ENCODE measurements at places on chromosomes 7 and 10.

DNA sequence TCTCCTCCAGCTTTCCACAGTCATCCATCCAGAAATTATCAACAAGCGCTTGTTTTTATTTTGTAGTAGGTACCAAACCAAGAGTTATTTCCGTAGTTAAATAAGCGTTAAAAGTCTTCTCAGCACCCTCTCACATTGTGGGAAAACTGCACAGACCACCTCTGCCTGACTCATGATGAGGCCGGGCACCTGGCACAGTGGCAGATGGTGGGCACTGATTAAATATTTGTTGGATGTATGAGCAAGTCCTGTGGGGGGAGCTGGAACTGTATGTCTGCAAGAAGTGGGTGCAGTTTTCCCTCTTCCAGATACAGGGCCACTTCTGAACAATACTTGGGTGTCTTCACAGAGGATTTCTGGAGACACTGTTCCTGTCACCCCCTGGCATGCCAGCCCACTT, 5.3 kb upstream of the REPIN1 start:
- DNase-seq: no peak

DNA sequence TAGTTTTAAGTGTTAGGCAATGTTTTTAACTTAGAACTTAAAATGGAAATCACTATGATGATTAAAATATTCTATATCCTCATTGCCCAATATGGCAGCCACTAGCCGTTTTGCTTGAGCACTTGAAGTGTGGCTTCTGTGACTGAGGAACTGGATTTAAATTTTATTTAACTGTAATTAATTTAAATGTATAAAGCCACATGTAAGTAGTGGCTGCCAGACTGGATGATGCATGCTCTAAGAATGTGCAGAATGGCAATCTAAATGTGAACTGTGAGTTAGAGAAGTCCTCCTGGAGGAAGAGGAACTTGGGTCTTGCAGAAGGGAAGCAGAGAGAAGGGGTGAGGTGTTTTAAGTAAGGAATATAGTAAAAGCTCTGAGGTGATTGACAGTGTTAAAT, 451.4 kb downstream of the SUGCT start:
- no peak for DNase-seq

DNA sequence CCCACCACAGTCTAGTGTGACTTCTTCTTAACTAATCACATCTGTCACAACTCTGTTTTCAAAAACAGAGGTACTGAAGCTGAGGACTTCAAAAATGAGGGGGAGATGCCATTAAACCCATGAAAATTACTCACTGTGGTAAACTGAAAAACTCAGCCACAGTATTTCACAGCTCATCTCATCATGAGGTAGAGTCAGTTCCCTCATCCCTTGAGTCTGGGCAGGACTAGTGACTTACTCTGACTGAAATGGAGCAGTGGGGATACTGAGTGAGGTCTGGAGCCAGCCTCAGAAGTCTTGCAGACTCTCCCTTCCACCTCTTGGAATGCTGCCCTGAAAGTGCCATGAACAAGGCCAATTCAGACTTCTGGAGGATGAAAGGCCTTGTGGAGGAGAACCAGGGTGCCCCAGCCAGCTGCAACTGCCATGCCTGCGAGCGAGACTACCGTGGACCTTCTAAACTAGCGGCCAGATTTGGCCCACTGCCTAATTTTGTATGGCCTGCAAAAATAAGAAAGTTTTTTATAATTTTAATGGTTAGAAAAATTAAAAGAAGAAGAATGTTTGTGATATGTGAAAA, 24.7 kb upstream of the ANKRD1 start:
- no peak for DNase-seq

- no peak for DNase-seq
Observed at GRCh38 chr7:128165927-128166420, 75.1 kb upstream of the LEP start.

GRCh38 chr10:99784016-99784726, 1.7 kb downstream of the ABCC2 start:
- no peak for DNase-seq

DNA sequence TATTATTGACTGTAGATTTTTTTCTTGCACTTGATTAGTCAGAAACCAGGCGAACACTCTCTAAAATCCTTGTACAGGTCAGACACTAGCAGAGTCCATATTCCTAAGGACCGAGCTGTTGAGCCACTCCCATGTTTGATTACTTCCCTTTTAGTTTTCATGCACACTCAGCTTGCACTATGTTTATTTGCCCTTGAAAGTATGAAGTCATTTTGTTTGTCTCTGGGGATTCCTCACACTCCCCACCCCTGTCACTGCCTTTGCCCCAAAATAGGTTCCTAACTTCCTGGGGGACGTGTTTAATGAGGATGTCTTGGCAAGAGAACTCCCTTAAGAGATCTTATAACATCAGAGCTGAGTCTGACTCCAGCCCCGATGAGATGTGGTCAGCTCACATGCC, 182.1 kb downstream of the EVX1 start:
- no peak for DNase-seq

GRCh38 chr7:27124096-27124901, 6.3 kb downstream of the HOXA4 start:
- no peak for DNase-seq

- DNase-seq: no peak
Observed at GRCh38 chr7:88437132-88437531, 130.4 kb upstream of the STEAP4 start.

GRCh38 chr10:76939933-76940468, 697.6 kb downstream of the KCNMA1 start:
- no peak for DNase-seq

GRCh38 chr10:80598951-80599350, 61.2 kb downstream of the SH2D4B start:
- DNase-seq: no peak

- no peak for DNase-seq
Observed at GRCh38 chr7:653829-654764, 72.4 kb upstream of the DNAAF5 start.

- DNase-seq: no peak
Observed at GRCh38 chr7:134500982-134501381, 26.4 kb upstream of the AKR1B10 start.

- DNase-seq: no peak
Observed at GRCh38 chr10:10346390-10347150, 671.1 kb upstream of the CELF2 start.

DNA sequence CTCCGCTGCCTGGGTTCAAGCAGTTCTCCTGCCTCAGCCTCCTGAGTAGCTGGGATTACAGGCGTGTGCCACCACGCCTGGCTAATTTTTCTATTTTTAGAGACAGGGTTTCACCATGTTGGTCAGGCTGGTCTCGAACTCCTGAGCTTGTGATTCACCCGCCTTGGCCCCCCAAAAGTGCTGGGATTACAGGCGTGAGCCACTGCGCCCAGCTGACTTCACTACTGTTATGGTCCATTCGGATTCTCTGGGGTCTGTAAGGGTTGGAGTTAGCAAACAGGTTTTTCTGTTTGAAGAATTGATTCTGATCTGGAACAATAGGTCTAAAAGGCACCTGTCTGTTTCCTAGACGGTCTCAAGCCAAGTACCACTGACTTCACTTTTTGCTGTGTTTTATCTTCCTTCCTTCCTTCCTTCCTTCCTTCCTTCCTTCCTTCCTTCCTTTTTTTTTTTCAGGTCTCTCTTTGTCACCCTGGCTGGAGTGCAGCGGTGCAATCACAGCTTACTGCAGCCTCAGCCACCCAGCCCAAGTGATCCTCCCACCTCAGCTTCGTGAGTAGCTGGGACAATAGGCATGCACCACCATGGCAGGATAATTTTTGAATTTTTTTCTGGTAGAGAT, 192.2 kb downstream of the CAMK1D start:
- DNase-seq: no peak

DNA sequence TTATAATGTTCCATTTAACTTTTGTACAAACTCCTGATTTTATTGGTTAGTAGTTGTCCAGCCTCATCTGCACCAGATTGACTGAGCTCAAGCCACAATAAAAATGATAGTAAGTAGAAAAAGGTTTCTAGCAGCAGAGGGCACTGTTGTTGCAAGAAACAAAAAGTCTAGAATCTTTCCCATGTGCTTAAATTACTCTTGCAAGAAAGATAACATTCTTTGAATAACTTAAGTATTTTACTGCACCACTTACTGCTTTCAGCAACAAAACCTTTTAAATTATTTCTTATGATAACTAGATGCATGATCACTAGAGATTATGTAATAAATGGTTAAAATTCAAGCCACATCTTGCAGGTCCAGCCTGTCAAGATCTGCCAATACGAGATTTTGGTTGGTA, 27.0 kb downstream of the LMOD2 start:
- DNase-seq: no peak

- DNase-seq: no peak
Observed at GRCh38 chr7:131692131-131692960, 135.9 kb upstream of the PODXL start.

- DNase-seq: no peak
Observed at GRCh38 chr7:129774359-129774758, 162.8 kb downstream of the NRF1 start.

DNA sequence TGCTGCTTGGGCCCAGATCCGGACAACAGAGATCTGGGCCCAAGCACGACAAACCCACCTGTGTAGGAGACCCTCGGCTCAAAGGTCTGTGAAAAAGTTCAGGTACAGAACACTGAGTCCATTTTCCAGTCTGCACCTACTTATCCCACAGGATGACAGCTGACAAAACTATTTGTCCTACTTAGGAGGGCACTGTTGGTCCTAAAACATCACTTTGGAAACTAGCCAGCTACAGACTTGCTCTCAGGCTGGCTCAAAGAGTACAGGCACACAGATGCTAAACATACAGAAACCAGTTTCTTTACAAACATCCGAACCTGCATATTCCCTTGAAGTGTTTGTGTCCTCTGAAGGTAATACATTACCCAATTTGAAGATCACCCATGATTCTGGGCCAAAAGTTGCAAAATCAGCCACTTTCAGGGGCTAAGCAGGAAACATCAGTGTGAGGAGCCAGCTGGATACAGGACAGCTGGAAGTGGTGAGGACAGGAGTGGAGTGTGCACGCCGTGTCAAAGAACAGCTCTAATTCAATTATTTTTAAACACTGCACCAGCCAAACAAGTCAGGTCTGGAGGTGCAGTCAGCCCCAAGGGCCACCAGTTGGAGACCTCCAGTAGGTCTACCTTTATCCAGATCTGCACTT, 88.5 kb downstream of the NOC3L start:
- no peak for DNase-seq

- no peak for DNase-seq
Observed at GRCh38 chr7:35695473-35695850, 527 bp upstream of the HERPUD2 start.

DNA sequence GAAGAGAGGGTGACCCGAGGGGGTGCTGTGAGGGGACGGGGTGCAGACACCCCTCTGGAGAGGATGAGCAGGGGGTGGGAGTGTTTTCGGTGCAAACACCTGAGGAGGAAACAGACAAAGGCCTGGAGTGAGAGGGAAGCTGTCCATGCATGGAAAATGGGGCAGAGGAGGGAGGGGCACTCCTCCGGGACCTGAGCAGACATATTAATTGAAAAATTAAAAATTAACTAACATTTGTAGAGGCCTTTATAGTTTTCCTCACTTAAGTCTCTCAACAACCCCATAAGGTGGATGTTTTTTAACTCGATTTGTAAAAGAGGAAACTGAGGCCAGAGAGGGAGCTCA, 1.2 kb downstream of the VPS37D start:
- DNase-seq: no peak

- DNase-seq: no peak
Observed at GRCh38 chr7:66303454-66304155, 98.5 kb downstream of the TPST1 start.

DNA sequence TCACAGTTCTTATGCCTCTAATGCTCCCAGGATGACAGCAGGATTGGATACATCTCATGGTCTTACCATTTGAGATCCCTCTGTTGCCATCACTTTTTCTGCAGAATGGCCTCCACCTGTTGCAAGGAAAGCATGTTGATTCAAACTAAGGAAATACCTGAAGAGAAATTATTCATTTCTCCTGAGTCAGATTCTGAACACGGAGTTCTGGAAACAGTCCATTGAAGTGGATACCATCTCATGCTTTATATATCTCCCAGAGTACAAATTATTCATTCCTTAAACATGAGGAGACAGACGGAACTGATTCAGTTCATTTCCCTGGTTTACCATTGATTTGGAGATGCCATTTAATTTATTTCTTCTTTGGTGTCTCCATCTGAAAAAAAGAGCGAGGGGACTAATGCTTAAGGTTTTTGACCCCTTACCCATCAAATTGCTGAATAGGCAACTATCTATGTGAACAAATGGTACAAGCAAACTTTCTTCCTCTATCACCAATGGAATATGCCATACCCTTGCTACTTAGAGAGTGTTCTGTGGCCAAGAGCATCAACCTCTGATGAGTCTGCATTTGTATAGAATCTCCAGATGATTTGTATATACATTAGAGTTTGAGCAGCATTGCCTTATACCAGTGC, 305.0 kb upstream of the LRGUK start:
- no peak for DNase-seq

GRCh38 chr7:147483634-147484292, 1106.8 kb upstream of the C7orf33 start:
- no peak for DNase-seq

GRCh38 chr10:69916118-69916517, 114.4 kb downstream of the COL13A1 start:
- no peak for DNase-seq

DNA sequence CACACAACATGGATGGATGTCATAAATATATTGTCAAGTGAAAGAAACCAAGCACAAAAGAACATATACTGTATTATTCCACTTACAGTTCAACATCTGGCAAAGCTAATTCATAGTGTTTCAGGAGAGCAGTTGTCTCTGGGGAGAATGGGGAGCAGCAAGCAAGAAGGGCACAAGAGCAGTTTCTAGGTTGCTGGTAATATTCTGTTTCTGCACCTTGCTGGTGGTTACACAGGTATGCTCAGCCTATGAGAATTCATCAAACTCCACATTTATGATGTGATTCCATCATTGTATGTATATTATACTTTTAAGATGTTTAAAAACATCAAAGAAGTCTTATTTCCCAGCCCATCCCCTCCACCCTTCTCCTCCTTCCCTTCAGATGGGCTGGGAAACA, 18.1 kb upstream of the PALS2 start:
- no peak for DNase-seq

DNA sequence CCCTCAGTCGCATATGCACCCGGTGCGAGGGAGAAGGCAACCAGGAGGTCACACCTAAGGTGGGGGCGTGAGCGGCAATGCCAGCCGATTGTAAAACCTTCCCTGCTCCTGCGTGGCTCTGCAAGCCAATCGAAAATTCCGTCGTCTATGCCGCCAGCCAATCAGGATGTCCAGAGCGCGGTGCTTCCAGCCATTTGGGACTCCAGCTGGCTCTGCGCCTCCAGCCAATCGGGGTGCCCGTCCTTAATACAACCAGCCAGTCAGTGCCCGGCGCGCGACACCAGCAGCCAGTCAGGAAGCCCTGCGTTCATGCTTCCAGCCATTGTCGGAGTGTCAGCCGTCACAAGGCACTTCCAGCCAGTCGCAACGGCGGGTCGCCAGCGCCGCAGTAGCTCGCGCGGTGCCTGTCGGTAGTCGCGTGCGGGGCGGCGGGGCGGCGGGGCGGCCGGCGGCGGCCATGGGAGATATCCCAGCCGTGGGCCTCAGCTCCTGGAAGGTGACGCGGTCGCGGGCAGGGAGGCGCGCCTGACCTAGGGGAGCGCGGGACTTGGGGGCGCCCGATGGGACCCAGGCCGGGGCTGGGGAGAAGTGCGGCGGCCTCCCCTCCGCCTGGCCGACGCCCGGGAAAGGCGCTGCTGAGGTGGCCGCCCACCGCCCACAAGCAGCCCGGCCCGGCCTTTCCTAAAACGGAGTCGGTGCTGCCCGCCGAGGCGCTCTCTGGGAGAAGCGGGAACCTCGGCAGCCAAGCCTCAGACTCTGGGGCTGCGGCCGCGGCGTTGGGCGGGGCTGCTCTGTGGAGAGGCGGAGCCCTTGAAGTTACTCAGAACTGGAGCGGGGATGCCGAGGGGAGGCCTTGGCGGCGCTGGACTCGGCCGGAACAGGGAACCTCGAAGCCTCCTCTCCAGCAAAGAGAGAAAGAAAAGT, at the start of gene AKR1E2:
Gene AKR1E2, plus strand, starts transcription at position 340 of the 924 bp plus-strand sequence. Its CDS starts 118 bp downstream, at position 458.
- no peak for DNase-seq

All from activated CD8-positive, alpha-beta memory T cell treated with anti-CD3 and anti-CD28 coated beads for 4 hours (primary cell).